ENCODE measurements at places on chromosomes 3 and 15.

GRCh38 chr15:50259276-50259675, 6.2 kb downstream of the HDC start:
- DNase-seq, result no peak

- no peak for DNase-seq
Measured at GRCh38 chr3:111904376-111905241, 45.5 kb downstream of the PHLDB2 start.

DNA sequence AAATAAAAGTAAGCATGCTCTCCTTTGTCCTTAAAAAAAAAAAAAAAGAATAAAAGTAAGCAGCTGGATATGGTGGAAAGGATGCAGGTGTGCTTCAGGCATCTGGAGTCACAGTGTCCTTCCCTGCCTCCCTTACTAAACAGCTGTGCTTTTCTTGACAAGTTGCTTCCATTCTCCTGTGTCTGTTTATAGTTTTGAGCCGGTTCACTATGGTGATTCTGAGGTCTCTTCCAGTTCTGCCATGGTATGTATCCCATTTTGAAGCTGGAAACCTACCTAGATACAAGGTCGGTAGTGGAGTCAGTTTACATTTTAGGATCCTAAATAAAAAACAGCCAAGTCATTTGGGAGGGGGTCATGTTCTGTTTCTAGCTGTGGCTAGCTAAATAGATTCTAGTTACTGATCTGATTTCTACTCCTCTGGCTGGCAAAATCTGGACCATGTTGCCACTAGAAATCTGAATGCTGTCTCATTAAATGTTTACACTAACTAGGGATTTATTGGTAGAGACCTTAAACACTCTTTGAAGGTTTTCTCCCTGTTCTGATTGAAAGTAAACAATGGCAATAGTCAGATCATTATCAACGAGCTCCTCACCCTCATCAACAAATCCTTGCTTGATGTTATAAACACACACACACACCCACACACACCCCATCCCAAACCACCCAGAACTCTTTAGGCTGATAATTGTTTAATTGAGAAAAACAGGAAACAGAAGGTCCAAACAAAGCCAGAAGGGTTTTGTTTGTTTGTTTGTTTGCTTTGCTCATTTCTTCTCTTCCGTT, 7.9 kb downstream of the TNFSF10 start:
- DNase-seq, result no peak

- no peak for DNase-seq
Measured at GRCh38 chr3:110886222-110886893, 185.3 kb upstream of the NECTIN3 start.

DNA sequence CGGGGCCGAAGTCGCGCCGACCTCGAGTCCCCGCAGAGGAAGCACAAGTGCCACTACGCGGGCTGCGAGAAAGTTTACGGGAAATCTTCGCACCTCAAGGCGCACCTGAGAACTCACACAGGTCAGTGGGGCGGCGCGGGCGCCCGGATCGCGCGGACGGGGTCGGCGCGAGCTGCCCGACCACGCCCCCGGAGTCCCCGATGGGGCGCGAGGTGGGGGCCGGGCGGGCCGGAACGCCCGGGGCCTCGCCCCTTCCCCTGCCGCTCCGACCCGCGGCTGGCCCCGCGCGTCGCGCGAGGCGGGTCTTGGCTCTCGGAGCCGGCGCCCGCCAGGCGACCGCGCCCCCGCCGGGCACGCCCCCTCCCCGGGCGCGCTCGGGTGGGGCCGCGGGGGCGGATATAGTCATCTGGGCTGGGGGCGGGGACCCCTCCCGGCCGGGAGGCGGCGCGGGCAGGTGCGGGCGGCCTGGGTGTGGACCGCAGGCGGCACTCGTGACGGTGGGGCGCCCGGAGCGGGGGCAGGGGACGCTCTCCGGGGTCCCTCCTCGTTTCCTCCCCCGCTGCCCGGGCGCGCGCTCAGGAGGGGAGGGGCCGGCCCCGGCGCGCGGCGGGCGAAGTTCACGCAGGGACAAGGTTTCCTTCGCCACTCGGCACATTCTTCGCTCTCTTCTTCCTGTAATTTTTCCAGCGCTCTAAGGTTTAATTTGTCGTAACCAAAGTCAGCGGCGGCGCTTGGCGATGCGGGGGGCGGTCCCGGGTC, 1.2 kb downstream of the KLF13 start:
- DNase-seq, result no peak

DNA sequence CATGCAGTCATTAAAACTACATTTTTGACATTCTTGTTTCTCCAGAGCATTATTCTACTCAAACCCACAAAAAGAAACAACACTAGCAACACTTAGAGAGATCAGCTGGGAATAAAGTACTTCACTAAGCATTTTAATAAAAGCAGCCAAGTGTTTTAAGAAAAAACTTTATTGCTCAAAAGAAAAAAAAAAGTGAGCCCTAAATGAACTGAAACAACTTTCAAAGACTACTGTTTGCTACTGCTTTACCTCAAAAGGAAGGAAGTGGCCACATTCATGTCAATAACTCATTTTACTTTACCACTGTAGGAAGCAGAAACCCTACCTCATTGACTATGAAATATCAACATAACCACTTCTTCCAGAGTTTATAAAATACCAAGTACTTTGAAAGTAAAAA, 91.3 kb downstream of the UACA start:
- no peak for DNase-seq

DNA sequence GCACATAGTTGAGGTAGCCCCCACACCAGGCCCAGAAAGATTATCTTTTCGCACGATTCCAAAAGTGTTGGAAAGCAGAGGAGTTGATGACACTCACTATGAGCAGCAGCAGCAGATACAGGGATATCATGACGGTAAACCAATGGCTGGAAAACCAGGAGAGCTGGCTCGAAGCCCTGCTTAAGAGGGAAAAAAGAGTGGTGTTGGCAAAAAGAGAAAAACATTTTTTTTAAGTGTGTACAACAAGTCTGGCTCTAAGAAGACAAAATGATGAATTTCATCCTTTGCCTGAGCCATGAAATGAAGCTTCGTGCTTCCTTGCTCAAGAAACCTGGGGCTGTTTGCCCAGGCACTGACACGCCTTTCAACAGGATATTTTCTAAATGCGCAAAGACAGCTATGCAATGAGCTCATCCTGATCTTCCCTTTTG, 27.3 kb downstream of the PARP16 start:
- no peak for DNase-seq

GRCh38 chr15:92780843-92781242, 119.3 kb upstream of the CHD2 start:
- no peak for DNase-seq

DNA sequence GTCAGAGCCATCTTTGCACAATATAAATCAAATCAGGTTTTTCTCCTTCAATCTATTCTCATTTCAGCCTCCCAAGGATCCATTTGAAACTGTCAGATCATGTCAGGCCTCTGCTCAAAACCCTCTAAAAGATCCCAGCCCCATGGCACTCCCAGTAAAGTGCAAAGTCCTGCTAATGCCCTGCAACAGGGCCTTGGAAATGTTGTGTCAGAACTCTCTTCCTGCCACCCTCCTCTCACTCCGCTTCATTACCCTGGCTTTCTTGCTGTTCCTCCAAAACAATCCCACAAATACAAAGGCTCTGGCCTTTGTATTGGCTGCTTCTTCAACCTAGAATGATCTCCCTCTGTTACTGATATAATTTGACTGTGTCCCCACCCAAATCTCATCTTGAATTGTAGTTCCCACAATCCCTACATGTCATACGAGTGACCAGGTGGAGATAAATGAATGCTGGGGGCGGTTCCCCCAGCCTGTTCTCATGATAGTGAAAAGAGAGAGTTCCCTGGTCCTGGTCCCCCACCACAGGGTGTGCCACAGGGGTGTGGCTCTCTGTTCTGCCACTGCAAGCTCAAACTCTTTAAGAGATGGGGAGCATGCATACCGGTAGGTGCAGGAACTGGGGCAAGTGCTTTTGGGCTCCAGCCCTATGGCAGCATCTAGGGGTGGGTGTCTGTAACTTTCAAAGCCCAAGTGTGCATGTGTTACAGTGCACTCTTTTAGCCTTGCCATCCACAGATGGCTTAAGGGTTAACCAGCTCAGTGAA, 22.9 kb upstream of the TRA2B start:
- DNase-seq, result no peak
